GM03348 (cell line): ENCODE measurements at places on chromosomes 11 and 22.

DNA sequence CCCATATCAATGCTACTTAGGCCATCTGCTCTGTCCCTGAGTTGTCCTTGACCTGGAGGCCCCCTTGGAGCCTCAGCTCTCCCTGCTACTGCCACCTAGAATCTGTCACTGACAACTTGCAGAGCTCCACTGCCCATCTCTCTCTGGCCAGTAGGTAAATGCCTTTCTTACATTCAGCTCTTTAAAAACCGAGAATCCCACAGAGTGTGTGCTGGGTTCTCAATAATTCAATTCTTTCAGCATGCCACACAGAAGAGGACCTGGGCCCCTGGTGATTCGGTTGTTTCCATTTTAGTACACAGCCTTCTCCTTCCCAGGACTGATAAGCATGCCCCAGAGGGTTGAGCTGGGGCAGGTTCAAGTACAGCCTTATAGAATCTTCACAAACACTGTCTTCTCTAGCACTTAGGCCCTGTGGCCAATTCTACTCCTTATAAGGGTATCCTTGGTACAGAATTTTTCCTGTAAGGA lies 22.0 kb upstream of the IPO7 start:
- peak; percentile 26 for DNase-seq

DNA sequence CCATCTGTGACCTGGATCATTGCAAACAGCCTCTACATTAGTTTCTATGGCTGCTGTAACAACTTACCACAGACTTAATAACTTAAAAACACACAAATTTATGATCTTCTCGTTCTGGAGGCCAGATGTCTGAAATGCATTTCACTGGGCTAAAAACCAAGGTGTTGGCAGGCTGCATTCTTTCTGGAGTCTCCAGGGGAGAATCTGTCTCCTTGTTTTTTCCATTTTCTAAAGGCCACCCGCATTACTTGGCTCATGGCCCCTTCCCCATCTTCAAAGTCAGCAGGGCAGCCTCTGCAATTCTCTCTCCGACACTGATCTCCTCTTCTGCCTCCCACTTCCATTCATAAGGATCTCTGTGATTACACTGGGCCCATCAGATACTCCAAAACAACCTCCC lies 11.6 kb downstream of the SCGB1A1 start:
- DNase-seq: peak; percentile 45

GRCh38 chr11:1936781-1937615 lies 10.1 kb upstream of the MRPL23 start:
- peak; percentile 7 for DNase-seq

- peak; percentile 71 for DNase-seq
Observed at GRCh38 chr22:30694640-30695350, at the start of gene OSBP2. Gene OSBP2 (plus strand): TSS chr22:30694874. CDS start chr22:30694910, 36 bp downstream.

- no peak for DNase-seq
Observed at GRCh38 chr11:123587044-123587443, 67.4 kb downstream of the SCN3B start.

GRCh38 chr11:103594283-103594682 lies 442.2 kb upstream of the DDI1 start:
- DNase-seq: no peak

GRCh38 chr11:112877581-112877980 lies 83.6 kb upstream of the NCAM1 start:
- DNase-seq: no peak

- DNase-seq: peak; percentile 80
Observed at GRCh38 chr11:126834149-126834548, 166.4 kb downstream of the KIRREL3 start.

- DNase-seq: no peak
Observed at GRCh38 chr11:77776455-77776854, 44.1 kb downstream of the RSF1 start.

GRCh38 chr11:65086809-65087208 lies 2.8 kb downstream of the ZFPL1 start:
- no peak for DNase-seq

DNA sequence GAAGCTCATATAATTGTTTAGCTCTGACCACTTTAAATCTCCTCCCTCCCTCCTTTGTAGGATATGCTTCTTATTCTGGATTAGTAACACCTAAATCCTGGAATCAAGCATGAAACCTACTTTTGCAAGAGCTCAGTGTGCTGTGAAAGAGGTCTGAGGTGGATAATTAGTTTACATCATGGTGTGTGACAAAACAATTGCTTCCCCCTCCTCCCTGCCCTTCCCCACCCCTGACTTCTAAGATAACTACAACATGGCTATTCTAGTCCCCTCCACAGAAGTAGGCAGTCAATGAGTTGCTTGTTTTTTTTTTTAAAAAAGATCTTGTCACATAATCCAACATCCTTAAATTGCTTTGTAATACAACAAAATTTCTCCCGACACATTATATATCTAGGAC lies 314.0 kb downstream of the CADM1 start:
- DNase-seq: no peak
